Cortex of kidney (tissue), 1 donor: ENCODE measurements at places on chromosomes 7 and 10.

GRCh38 chr7:100380196-100380595, 6.9 kb downstream of the PILRA start:
- no peak for DNase-seq

DNA sequence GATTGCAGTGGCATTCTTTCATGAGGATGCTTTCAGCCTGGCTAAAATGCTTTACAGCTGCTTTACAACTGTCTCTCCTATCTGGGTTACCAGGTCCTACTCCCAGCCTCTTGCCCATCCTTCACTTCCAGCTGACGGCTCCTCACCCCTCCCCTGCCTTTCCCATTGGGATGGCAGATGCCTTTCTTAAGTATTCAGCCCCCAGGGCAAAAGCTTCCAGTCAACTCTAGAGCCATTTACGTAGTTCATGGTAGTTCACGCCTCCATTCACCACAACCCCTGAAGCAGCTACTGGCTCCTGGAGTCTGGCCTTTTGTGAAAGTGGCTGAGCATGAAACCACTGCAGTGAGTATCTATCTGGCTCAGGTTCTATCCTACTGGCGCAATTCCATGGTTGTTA, 17.2 kb upstream of the BMPER start:
- no peak for DNase-seq

DNA sequence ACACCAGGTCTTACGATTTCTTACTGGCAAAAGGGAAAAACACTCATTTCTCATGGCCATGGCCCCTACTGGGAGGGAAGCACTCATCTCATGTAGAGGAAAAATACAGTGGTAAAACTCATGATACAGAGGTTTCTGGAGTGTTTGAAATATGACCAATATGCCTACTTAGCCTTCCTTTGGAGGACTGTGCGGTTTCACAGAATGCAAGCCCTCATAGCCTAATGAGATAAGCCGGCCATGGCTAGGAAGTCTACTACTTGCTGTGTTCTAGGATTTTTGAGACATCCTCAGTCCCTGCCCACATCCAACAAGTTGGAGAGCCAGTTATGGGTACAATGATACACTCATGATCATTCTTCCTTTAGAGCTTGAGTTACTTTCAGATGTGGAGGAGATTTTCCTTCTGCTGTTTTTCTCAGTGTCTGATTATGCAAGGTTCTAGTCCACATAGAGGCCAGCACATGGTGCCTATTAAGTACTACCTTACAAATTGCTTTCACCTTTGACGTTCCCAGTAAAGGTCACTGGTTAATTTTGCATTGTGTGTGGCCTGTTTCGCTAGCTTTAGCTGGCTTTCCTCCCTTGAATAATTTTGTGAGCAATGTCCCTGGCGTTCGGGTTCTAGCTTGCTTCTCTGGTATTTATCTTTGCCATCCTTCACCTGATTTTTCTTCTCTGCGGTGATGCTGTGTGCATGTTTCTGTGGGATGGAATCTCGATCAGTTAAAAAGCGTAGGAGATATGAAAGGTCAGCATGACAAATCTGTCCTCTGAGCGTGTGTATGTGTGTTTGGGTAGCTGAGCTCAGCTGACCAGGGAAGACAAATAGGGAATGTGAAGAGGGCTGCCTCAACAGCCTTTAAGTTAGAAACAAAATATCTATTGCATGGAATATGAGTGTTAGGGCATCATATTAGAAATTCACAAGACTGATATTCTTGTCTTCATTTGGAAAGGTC, 295.4 kb downstream of the LRMDA start:
- no peak for DNase-seq

- DNase-seq = no peak
These were observed 34.6 kb upstream of the SLIT1 start for GRCh38 chr10:97220355-97220754.

DNA sequence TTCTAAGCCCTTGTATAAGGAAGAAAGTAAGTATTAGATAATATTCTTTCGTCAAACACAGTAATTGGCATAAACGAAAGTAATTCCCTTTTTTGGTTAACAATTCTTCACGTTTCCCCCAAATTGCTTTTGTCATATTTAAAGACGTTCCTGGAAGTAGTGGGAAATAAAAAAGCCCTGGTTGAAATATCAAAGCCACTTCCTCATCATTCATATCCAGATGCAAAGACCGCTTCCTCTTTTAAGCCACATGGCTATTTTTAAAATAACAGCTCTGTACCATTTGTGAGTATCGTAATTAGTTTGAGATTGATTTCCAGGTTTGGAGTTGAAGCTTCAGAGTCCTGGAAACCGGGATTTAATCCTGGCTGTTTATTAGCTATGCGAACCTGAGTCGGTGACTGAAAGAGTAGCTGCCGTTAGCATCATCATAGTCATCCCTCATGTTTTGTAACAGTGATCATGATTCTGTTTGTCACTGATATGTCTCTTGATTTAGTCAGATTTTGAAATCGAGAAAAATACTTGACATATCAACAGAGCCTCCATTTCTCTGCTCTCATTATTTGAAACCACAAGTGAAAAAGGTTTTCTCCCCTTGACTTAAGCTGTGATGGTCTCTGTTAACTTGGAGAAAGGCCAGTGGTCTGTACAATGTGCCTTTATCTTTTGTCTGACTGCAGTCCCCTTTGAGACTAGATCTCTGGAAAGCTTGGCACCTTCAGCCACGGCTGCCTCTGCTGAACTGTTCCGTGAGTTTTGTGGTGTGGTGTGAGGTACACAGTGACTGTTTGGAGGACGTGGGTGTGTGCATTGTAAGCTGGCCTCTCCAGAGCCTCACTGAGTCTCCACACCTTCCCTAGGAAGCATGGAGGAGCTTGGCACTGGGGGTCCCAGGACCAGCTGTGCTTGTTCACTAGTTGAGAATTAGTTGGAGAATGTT, 18.1 kb downstream of the OPTN start:
- no peak for DNase-seq

GRCh38 chr7:77281780-77282478, 82.3 kb upstream of the FGL2 start:
- DNase-seq = no peak

GRCh38 chr7:107045195-107045960, 873 bp downstream of the PRKAR2B start:
- DNase-seq = no peak

DNA sequence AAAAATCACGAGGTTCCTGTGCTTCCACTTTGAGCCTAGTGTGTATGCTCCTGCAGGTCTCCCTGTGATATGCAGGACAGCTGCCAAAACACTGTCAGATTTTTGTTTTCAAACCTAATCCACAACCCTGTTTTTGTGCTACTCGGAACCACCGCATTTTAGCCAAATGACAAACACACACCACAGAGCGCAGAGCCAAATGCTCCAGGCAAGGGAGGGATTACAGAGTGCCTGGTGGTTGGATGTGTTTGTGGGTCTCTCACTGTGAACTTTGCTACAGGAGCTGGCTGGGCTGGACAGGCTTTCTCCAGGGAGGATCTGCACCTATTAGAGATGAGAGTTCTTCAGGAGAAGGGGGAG, 5.7 kb upstream of the RBM28 start:
- DNase-seq = no peak

DNA sequence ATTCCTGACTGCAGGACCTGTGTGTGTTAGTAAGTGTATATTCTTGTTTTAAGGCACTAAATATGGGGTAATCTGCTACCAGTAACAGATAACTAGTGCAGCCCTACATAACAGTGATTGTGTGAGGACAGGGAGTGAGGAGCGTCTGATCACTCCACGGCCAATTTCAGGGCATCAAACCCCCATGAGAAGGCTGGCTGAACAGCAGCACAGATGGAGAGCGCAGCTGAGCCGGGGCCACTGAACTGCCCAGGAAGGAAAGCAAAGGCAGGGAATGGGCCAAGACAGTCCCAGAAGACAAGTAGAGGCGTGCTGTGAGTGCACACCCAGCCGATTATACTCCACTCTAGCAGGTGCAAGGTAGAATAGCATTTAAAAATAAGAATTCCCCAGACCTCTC, 157.1 kb upstream of the CHST15 start:
- DNase-seq = no peak
